ENCODE measurements at places on chromosomes 1 and 21. TPM values are rescaled to one million over a fixed set of nuclear protein-coding genes. Genes with fewer than 3 reads are reported as not detected.

DNA sequence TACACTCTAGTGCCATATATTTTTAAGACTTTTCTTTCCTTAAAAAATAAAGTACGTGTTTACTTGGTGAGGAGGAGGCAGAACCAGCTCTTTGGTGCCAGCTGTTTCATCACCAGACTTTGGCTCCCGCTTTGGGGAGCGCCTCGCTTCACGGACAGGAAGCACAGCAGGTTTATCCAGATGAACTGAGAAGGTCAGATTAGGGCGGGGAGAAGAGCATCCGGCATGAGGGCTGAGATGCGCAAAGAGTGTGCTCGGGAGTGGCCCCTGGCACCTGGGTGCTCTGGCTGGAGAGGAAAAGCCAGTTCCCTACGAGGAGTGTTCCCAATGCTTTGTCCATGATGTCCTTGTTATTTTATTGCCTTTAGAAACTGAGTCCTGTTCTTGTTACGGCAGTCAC is 25.2 kb downstream of the PSEN2 start:
- H3K27ac ChIP-seq = no peak overlapping the region
- H3K4me3 ChIP-seq = no peak overlapping the region
- peaks cover 4% of the 10 kb centered on the region for H3K36me3 ChIP-seq
- no peaks in the 10 kb centered on the region for H3K27me3 ChIP-seq

DNA sequence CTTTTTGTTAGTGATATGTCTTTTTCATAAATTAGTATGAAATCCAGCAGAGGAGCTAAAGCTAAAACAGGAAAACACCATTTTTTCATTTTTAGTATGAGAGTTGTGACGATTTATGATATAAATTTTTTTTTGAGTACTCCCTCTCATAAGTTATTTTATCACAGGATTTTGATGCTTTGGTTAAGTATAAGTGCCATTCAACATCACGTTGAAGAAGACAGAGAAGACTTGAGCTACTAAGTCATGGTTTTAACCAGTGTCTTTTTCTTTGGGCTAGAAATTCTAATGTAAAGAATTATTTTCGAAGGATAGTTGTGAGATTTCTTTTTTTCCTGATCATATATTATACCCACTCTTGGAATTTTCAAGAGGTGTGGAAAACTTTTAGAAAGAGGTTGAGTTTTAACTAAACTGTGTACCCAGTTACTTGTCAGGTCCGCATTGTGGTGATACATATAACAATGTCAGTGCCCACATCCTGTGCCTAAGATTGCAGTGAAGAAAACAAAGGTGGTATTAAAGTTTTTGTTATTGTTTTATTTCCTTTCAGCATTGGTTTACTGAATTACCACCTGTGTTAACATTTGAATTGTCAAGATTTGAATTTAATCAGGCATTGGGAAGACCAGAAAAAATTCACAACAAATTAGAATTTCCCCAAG is 93.8 kb downstream of the USP25 start:
- H3K27ac ChIP-seq = no peak overlapping the region
- no peak overlapping the region for H3K4me3 ChIP-seq
- H3K4me1 ChIP-seq = no peaks in the 10 kb centered on the region
- no peak for DNase-seq

GRCh38 chr1:39110882-39111281 is 84.7 kb downstream of the NDUFS5 start:
- no peak overlapping the region for H3K4me3 ChIP-seq
- no peaks in the 10 kb centered on the region for H3K36me3 ChIP-seq
- no peaks in the 10 kb centered on the region for H3K27me3 ChIP-seq
- peaks cover 5% of the 10 kb centered on the region for H3K4me1 ChIP-seq

The TRPM2 gene
- total RNA-seq = 0.92 TPM

The LRRC38 gene
- total RNA-seq = not detected

The IRF6 gene
- total RNA-seq = 27.3 TPM

All from right lobe of liver (tissue), 6 donors.